HFFc6 (cell line): ENCODE measurements at places on chromosomes 12 and 14. TPM values are rescaled to one million over a fixed set of nuclear protein-coding genes. Genes with fewer than 3 reads are reported as not detected.

- no peak for DNase-seq
These were observed 373.5 kb upstream of the CLEC14A start for GRCh38 chr14:38629412-38629811.

- DNase-seq, result no peak
These were observed 6.4 kb upstream of the ALX1 start for GRCh38 chr12:85273381-85274314.

LALBA gene
- not detected in 3 replicates for total RNA-seq

OASL gene
- 0.06 TPM in 1 of 3 replicates, not detected in the others for total RNA-seq

- DNase-seq, result no peak
These were observed 22.7 kb upstream of the TEX22 start for GRCh38 chr14:105375635-105376057.

GIT2 gene
- 58.9 to 67.7 TPM (median 65.5 TPM) in 3 replicates for total RNA-seq

CCDC175 gene
- total RNA-seq, result not detected in 2 replicates

GRCh38 chr12:131124487-131125280 is 171.0 kb downstream of the ADGRD1 start:
- DNase-seq, result no peak

DNA sequence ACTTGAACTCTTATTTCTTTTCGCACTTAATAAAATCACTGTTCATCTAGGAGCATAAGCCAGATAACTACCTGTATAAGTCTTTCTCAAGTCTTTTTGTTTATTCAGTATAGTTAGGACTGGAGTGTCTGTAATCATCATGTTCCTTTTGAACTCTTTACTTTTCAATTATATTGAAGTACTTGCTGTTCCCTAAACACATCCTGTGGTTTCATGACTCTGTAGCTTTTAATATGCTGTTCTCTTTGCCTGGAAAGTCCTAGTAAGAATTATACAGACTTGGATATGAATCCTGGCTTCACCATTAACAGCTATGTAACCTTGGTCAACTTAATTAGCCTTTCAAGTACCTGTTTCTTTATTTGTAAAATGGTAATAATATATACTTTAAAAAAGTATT is 88.2 kb downstream of the CCDC91 start:
- DNase-seq, result no peak

ZDHHC22 gene
- not detected in 3 replicates for total RNA-seq

SYNDIG1L gene
- not detected in 3 replicates for total RNA-seq

DNA sequence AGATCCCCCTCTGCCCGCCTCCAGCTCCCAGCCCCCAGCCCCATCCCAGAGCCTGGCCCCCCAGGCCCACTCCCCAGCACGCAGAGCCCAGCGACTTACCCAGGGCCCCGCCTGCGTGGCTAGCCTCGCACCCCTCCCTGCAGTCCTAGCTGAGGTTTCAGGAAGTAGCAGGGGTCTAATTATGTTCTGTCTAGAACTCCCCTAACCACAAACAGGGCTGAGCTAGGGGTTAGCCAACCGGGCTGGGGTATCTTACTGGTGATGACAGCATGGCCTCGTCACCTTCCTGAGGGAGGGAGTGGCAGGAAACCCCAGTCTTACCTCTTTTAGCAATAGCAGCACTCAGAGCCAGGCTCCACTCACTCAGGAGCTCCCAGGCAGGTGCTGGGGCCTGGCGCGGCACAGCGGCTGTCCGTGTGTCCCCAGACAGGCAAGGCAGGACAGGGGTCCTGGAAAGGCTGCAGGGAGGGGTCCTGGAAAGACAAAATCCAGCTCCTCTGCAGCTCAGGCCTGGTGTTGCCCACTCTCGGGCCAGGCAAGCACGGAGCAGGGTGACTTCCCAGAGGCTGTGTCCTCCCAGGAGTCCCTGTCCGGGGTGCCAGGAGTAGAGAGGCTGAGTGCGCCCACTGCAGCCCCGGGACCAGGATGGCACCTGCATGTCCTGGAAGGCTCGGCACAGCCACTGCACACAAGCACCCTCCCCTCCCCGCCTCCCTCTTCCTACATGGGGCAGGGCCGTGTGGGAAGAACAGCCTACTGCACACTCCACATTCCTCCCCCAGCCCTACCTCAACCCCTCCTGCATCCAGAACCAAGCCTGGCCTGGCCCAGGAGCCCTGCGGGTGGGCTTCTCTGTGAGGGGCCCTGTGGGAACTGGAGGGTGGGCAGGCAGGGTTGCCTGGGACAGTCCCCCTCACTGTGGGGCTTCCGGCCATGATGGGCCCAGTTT is at the start of gene GPR132:
Gene GPR132 (minus strand): TSS at position 151 of the 949 bp plus-strand sequence. CDS start 10,010 bp downstream, outside the sequence.
- DNase-seq, result no peak

DNA sequence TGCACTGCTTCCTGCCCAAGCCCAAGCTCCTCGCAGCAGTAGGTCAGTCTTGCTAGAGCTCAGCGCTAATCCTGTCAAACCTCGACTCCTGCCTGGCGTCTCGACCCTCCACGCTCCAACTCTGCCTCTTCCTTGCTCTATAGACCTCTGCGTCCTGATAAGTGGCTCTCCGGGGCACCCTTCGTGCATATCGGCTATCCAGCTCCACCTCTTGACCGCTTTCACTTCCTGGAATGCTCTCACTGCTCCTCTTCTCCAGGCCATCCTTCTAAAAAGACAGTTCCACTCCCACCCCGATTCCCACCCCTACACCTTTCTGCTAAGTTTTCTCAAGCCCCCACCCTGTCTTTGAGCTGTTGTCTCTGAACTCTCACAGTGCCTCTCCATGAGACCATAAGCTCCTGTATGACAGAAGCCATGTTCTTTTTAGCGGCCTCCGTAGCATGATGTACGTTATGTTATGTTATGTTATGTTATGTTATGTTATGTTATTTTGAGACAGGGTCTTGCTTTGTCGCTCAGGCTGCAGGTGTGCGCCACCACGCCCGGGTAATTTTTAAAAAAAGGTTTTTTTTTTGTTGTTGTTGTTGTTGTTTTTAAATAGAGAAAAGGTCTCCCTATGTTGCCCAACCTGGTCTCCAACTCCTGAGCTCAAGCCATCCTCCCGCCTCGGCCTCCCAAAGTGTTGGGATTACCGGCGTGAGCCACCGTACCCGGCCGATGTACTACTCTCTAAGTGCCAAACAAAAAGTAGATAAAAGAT is 601 bp downstream of the COX14 start:
- peak; percentile 27 for DNase-seq

DNA sequence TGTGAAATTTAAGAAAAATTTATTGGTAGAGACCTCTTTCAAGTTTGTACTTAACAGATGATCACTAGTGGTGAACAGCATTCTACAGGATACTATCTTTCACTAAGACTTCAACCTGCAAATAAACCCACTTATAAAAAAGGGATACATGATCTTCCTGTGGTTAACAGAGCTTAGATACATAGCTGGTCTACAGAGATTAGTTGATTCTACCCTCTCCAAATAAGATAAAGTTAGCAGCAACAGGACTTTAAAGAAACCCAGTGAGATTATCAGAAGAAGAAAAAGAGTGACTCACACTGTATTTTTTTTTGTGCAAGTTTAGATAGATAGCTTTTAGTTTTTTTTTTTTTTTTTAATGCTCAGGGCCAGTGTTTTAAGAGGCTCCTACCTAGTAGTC is 34.5 kb downstream of the USP44 start:
- no peak for DNase-seq

IFNG-AS1 gene
- not detected in 3 replicates for total RNA-seq

DNA sequence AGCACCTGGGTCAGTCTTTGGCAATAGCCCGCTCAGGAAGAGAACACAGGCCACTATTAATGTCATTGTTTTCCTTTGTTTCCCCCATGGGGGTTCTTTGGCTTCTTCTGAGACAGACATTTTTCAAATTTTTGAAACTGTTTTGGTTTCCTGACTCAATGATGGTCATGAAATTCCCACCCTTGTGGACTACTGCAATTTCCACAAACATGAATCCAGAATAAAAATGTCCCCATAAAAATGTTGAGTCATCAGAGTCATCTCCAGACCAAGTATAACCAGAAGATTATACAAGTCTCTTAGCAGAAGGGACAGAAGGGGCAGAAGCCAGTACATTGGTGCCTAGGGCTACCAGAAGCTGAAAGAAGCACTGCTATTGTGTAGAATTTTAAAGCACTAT is 29.1 kb downstream of the SLCO1A2 start:
- DNase-seq, result no peak

CCDC85C gene
- total RNA-seq, result 28.7 to 36.1 TPM (median 33.8 TPM) in 3 replicates

DNA sequence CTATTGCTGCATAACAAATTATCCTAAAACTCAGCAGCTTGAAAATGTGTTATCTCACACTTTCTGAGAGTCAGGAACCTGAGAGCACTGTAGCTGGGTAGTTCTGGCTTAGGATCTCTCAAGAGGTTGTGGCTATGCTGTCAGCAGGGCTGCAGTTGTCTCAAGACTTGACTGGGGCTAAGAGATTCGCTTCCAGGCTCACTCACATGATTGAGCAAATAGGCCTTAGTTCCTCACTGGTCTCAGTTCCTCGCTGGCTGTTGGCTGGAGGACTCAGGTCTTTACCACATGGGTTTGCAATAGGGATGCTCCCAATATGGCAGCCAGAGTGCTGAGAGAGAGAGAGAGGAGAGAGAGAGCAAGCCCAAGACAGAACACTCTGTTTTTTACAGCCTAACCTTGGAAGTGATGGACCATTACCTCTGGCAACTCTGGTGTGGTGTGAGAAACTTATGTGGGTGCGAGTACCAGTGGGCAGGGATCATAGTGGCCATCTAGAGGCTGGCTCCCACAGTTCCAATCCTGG is 15.9 kb upstream of the DHRS2 start:
- DNase-seq, result no peak

DIABLO gene
- 50.6 to 54.2 TPM (median 50.9 TPM) in 3 replicates for total RNA-seq

DNA sequence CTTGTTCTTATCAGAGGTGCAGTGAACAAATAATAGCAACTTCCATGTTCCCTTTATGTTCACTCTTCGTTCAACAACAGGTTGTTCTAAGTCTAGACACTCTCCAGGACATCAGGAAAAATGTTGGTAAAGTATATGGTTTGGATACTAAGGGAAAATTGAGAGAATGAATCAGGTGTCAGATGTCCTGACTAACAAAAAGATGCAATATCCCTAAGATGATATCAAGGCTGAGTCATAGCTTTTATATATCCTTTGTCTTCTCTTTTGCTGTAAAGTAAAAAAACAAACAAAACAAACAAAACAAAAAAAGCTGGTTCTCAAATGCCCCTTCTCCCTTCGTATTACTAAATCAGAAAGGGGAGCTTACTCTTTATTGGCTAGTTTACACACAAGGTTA is 11.1 kb downstream of the GLIPR1L1 start:
- DNase-seq, result no peak

GRCh38 chr12:64061868-64062375 is 160.2 kb downstream of the KICS2 start:
- no peak for DNase-seq

DNA sequence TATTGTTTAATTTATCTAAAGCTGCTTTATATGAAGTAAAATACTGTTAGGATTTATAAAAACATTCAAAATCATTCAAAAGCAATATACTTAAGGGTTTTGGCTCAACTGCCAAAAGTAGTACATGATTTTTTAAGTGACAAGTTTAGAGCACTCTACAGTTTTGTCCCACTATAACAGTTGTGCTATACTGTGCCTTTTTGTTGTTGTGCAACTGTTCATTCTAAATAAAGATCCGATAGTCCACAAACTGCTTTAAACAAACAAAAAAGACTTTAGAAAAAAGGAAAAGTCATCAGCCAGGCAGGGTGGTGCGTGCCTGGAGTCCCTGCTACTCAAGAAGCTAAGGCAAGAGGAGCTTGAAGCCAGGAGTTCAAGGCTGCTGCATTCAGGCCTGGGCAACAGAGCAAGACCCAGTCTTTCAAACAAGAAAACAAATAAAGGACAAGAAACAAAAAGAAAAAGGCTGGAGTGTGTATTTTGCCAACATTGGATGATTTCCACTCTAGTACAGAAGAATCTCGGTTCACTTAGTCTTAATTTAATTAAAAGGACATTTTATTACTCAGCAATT is 7.3 kb downstream of the C2CD5 start:
- no peak for DNase-seq

DNA sequence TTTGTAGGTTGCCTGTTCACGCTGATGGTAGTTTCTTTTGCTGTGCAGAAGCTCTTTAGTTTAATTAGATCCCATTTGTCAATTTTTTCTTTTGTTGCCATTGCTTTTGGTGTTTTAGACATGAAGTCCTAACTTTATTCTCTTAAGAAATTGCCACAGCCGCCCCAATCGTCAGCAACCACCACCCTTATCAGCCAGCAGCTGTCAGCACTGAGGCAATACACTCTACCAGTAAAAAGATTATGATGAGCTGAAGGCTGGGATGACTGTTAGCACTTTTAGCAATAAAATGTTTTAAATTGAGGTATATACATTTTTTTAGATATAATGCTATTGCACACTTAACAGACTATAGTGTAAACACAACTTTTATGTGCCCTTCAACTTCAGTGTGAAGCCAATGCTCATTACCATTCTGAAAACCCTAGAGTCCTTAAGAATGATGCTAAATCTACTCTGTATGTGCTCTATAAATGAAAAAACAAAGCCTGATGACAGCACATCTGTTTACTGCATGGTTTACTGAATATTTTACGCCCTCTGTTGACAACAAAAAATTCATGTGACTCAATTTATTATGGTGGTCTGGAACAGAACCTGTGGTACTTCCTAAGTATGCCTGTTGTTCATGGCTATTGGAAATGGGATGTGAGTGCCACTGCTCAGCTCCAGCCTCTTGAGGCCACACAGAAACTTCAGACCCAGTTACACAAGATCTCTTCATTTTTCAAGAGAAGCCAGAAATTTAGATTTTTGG is 197.4 kb downstream of the DUSP6 start:
- no peak for DNase-seq

ADAM21 gene
- 0.31 and 0.73 TPM in 2 replicates for total RNA-seq

MOK gene
- total RNA-seq, result 15.1 to 21.1 TPM (median 17.3 TPM) in 3 replicates

NDUFB1 gene
- 132 to 160 TPM (median 142 TPM) in 3 replicates for total RNA-seq

GRCh38 chr14:100546051-100546443 is 41.2 kb downstream of the BEGAIN start:
- no peak for DNase-seq

GRCh38 chr14:104650057-104650980 is 39.1 kb upstream of the INF2 start:
- peak; percentile 11 for DNase-seq

- DNase-seq, result no peak
These were observed 817.8 kb downstream of the GALC start for GRCh38 chr14:87175175-87175574.

GRCh38 chr12:52534482-52534881 is 14.3 kb upstream of the KRT5 start:
- DNase-seq, result no peak

DNA sequence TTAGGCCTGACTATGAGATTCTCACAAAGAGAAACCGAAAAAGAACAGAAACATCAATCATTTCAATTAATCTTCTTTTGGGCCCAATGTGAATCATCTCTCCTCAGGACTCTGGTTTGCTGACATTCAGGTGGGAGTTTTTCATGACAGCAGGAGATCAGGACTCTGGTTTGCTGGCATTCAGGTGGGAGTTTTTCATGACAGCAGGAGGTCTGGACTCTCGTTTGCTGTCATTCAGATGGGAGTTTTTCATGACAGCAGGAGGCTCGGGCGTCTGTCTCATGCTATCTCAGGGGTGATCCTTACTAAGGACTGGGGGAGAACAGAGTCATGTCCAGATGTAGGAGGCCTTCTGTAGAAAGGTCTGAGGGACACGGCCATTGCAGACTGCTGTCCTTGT is 40.1 kb upstream of the PARP11 start:
- no peak for DNase-seq

- DNase-seq, result no peak
These were observed 201.2 kb downstream of the NELL2 start for GRCh38 chr12:44674875-44675274.
